Cortex of kidney (tissue), 1 donor: ENCODE measurements at places on chromosomes 1 and 21.

DNA sequence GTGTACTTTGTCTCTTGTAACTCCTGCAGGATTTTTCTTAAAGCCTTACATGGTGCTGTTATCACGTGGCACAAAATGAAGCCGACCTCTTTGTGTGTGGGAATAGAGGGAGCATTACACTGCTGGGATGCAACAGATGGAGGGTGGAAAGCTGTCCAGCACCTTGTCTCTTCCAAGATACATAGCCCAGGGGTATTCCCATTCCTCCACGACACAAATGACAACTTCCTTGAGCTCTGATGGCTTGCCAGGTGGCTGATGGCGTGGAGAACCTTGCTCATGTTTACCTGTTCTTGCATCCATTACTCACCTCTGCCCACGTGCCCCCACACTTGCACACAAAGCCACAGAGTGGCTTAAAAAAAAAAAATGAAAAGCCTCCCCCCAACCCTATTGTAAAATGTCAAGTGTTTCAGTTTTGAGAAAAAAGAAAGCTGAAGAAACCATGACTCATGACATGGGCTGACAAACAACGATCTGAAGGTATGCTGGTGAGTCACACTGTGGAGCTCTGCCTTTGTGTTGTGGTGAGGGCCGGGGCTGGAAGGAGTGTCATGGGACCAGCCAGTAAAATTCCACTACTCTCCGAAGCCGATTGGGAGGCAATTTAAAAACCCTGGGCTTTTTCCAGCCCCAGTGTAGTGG lies 32.0 kb upstream of the ATP5PO start:
- no peak for DNase-seq

DNA sequence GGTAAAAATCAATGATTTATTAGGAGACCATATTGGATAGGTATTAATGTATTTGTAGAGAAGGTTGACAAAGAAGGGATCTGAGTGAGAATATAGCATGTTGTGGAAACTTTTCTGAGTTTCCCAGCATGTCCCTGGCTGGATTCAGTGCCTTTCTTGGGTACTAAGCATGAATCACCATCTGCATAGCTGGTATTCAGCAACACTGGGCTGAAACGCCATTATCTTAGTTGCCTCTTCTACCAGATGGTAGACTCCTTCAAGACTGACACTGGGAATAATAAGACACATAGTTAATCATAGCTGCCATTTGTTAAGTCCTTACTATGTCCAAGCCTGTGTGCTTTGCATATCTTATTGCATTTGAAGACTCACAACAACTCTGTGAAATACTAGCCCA lies 45.5 kb downstream of the ATP5PF start:
- no peak for DNase-seq

DNA sequence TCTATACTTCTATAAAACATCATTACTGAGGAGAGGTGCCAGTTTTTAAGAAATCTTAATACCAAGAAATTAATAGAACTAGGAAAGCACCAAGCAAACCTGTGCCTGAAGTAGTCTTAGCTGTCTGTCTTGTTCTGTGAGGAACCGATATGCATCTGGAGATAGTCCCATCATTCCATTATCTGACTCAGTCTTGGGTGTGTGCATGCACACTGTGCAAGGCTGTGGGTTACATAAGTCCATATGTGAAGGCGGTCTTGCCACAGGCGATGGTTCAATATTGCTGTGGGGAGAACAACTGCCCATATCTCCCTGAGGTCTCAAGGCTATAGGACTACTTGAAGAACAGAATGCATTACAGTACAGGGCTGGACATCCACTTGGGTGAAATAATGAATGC lies 33.8 kb downstream of the STIL start:
- DNase-seq, result no peak

DNA sequence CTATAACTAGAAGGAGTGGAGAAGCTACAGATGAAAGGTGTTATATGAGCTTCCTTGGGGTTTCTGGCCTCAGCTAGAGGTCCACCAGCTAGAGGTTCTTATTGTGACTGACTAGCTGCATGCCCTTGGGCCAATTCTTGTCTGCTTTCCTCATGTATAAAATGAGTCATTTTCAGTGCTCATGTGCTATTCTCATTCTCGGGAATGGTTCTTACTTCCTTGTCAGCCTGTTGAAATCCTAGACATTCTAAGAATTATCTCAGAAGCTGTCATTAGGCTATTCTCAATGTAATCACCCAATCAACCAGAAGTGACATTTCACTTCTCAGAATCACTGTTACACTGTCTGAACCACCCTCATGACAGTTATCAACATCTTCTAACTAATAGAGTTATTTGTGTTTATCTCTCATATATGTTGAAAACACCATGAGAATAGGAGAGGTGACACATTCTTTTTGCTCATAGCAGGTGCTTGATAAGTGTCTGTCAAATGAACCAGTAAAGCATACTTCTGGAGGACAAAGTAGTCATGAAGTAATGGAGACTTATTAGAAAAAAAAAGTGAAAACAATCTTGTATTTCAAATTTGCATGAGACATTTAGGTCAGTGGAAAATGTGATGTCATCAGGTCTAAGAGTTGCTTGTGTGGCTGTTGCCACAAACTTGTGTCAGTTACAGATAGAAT lies 122.8 kb upstream of the IVNS1ABP start:
- DNase-seq, result no peak

DNA sequence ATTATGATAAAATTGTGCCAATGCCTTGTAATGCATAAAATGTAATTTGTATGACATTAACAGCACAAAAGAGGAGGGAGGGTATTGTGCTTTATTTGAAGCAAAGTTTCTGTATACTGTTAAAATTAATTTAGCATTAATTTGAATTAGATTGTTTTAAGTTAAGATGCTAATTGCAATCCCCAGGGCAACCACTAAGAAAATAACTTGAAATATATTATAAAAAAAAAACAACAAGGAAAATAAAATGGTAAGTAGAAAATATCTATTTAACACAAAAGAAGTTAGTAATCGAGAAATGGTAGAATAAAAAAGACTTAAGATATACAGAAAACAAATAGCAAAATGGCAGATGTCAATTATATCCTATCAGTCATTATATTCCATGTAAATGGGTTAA lies 131.4 kb upstream of the KAZN start:
- DNase-seq, result no peak

- no peak for DNase-seq
Observed at GRCh38 chr1:216925962-216926625, 202.9 kb upstream of the ESRRG start.

DNA sequence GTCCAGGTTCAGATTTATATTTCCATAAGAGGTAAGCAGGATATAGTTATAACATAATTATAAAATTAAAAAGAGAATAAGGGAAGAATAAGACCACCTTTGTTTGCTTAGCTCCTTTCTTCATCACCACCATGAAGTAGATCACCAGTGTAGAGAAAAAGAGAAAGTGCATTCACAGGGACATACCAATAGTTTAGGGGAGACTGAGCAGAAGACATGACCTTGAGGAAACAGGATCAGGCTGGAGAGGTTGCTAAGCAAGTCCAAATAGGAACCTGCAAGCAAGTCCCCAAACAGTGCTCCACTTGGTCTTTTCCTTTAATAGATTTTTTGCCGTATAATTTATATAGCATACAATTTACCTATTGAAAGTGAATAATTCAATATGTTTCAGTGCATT lies 63.0 kb downstream of the KCNT2 start:
- no peak for DNase-seq

DNA sequence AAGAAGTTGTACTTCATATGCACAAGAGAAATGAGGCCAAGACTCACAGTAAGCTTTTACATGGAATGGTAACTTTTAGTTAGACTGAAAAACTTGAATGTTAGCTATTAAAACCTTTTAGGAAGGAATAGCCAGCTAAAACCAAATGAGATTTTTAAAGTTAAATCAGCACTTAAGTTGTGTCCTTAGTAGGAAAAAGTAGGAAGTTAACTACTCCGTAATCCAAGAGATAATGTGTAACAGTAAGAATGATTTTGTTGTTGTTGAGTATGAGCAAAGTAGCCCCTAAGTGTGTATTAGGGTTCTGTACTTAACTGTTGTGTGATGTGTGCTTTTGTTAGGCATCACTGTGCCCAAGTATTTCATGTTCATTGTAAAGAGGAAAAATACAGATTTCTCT lies 13.2 kb downstream of the TARDBP start:
- no peak for DNase-seq

- no peak for DNase-seq
Observed at GRCh38 chr1:169545472-169545871, 40.8 kb downstream of the F5 start.

- DNase-seq, result no peak
Observed at GRCh38 chr1:84969489-84970250, 27.2 kb downstream of the MCOLN2 start.

- no peak for DNase-seq
Observed at GRCh38 chr1:156104065-156104810, 10.3 kb upstream of the LMNA start.

DNA sequence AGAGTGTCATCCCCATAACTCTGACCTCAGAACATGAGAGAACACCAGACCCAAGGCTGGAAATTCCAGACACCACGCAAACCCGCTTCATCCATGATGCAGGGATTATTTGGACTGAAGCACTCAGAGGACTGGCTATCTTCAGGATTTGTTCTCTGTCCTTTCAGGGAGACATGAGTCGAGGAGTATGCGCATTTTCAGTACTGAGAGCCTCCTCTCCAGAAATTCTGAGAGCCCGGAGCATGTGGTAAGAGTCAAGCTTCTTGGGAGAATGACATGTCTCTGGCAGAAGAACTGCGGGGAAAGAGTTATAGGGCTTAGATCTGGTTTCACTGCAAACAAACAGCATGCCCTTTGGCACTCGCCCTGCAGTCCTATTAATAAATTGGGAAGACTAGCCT lies 6.9 kb downstream of the LAX1 start:
- no peak for DNase-seq

- DNase-seq, result no peak
Observed at GRCh38 chr21:31530897-31531705, 128.4 kb upstream of the SOD1 start.

GRCh38 chr21:15057285-15057684 lies 7.5 kb downstream of the NRIP1 start:
- DNase-seq, result no peak

DNA sequence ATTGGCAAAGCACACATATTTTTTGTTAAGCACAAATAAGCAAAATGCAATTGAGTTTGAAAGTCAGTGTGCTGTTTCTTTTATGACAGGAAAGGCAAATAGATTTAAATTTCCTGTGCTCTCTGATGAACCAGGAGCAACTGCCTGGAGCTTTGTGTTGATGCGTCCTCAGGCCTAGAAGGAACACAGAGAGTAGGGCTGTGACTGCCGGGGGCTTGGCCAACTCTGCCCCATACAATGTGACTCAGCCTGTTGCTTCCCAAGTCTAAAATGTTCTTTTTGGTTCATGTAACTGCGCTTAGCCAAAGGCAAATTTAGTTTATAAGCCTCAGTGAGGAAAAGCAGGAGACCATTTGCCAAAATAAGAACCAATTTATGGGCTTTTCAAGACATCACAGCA lies 37.5 kb downstream of the TOR1AIP2 start:
- DNase-seq, result no peak

DNA sequence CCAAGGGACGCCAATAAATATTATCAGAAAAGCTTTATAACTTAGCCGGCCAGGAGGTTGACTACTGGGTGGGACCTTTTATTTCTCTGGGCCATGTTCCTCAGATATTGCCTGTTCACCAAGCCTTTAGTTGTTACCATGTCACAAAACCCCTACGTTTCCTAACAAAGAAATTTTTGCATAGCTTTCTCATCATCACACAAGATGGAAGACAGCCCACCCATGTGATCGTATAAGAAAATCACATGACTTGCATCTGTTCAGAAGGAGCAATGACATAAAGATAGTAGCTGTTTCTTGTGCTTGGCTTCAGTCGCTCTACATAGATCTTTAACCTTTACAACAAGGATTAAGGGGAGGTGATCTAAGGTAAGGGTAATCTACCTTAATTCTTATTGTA lies 88.9 kb upstream of the NGF start:
- no peak for DNase-seq

DNA sequence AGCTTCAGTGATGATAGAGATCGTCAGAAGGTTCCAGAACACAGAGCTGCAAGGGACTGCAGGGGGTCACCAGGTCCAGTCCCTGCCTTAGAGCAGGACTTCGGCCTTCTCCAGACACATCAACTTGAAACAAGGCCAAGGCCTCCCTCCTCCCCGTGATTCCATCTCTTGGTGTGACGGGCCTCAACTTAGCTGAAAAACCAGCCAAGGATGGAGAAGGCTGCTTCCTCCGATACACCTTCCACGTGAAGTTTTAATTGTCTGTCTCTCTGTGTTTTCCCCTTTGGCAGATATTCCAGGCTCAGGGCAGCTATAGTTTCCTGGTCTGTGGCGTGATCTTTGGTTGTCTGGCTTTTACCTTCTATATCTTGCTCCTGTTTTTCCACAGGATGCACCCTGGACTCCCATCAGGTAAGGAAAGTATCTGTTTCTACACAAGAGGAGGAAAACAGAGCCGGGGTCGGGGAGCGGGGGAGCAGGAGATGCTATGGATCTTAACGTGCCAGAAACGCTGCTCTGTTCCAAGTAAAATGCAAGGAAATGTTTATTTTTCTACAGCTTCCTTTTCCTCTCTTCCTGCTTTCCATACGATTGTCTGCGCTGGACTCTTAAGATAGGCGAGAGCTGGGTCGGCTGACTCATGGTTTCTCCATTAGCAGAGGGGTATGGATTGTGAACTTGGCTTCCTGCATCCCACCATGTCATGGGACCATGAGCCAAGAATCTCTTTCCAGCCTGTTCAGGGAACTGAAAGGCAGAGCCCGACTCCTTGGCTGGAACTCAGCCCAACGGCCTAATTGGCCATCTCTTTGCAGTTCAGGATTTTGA lies 32.8 kb downstream of the ELK4 start:
- no peak for DNase-seq

DNA sequence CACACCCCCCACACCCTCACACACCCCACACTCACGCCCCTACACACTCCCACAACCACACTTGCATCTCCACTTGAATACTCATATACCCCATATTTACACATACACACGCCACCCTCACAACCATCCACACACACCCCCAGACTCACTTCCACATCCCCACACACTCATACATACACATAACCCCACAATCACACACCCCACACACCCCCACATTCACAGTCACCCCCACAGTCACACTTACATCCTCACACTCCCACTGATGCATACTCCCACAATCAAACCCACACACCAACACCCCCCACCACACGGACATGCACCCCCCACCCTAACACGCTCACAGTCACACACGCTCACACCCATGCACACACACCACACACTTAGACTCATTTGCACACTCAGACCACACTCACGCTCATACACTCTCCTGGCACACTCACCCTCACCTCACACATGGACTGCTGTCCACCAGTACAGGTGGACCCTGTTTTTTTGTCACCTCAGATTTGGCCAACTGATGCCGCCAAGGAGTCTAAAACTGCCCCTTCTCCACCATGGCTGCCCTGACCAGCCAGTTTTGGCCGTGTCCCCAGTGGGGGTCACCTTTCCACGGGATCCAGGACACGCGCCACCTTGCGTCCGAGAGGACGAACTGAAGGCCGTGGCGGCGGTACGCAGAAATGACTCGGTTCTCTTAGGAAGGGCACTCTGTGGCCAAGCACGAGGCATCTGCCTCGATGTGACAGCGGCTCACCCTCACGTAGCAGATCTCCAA lies 45.3 kb upstream of the EDN2 start:
- no peak for DNase-seq
